Pancreas (tissue), 10 donors: ENCODE measurements at places on chromosomes 2 and 18. TPM values are rescaled to one million over a fixed set of nuclear protein-coding genes. Genes with fewer than 3 reads are reported as not detected.

GRCh38 chr2:12124790-12125189 lies 378.4 kb downstream of the LPIN1 start:
- H3K27me3 ChIP-seq: no peaks in the 10 kb centered on the region
- no peak overlapping the region for H3K4me3 ChIP-seq
- H3K36me3 ChIP-seq: no peaks in the 10 kb centered on the region
- DNase-seq: no peak

Gene LHCGR
- not detected for polyA plus RNA-seq

DNA sequence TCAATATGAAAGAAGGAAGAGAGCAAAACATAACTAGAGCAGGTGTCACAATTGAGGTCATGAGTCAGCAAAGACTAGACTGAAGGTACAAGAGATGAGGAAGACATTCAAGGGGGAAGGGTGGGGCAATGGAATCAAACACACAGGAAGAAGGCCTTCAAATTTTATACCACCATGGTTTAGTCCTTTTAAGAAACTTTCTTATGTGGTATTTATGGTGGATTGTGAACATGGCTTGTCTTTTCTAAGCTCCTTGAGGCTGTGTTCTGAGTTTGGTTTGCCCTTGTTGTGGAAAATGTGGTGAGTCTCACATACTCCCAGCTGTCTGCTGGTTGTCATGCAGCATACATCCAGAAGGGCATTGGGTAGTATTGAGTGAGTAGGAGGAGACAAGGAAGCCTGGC lies 62.1 kb downstream of the NABP1 start:
- no peaks in the 10 kb centered on the region for H3K27me3 ChIP-seq
- H3K36me3 ChIP-seq: no peaks in the 10 kb centered on the region
- no peak overlapping the region for H3K27ac ChIP-seq
- no peak for DNase-seq
- H3K4me3 ChIP-seq: no peak overlapping the region

Gene PSMA8
- polyA plus RNA-seq: not detected

GRCh38 chr18:26086959-26087358 lies 3.5 kb downstream of the SS18 start:
- DNase-seq: no peak
- H3K27ac ChIP-seq: no peak overlapping the region
- H3K27me3 ChIP-seq: no peaks in the 10 kb centered on the region

DNA sequence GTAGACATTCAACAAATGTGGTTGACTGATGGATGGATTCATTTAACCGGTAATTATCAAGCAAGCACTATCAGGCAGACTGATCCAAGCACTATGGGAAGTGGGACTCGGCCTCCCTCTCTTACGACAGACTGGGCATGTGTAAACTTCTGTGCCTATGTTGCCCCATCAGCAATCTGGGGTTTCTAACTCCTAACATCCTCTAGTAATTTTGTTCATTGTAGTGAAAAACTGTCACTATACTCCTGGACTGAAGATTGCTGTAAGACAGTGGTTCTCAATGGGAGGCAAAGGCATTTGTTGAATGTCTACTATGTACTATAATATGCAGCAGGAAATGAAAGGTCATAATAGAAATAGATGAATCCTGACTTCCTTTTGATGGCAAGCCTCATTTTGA lies 51.2 kb upstream of the CREB1 start:
- H3K36me3 ChIP-seq: no peaks in the 10 kb centered on the region
- no peaks in the 10 kb centered on the region for H3K27me3 ChIP-seq
- no peaks in the 10 kb centered on the region for H3K4me1 ChIP-seq
- H3K4me3 ChIP-seq: no peak overlapping the region
- no peak overlapping the region for H3K27ac ChIP-seq

Gene ANO7
- polyA plus RNA-seq: 1.2 TPM

Gene FKBP7
- polyA plus RNA-seq: 4.5 TPM

Gene DTNA
- 17.2 TPM for polyA plus RNA-seq

- H3K4me1 ChIP-seq: no peaks in the 10 kb centered on the region
- H3K4me3 ChIP-seq: no peak overlapping the region
- H3K27ac ChIP-seq: no peak overlapping the region
- H3K27me3 ChIP-seq: no peaks in the 10 kb centered on the region
- H3K36me3 ChIP-seq: no peaks in the 10 kb centered on the region
Measured at GRCh38 chr18:43592269-43592668, 315.0 kb upstream of the SYT4 start.

DNA sequence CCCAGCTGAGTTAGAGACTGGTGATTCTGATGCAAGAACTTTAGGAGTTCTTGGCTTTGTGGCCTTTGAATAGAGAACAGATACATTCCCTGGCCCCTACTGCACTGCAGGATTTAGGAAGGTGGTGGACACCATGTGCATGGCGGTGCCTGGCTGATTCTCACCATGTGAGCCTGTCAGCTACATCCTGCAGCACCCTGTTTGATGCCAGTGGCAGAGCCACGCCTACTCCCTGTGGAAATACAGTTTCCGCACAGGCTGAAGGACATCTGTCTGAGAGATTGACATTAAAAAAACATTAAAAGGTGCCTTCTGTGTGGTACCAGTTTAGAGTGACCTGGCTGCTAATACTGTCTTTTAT lies 50.0 kb downstream of the KCNE4 start:
- peaks cover 14% of the 10 kb centered on the region for H3K4me1 ChIP-seq
- DNase-seq: no peak
- H3K27me3 ChIP-seq: no peaks in the 10 kb centered on the region
- H3K36me3 ChIP-seq: no peaks in the 10 kb centered on the region
- H3K4me3 ChIP-seq: no peak overlapping the region

Gene RBM44
- polyA plus RNA-seq: 0.47 TPM

DNA sequence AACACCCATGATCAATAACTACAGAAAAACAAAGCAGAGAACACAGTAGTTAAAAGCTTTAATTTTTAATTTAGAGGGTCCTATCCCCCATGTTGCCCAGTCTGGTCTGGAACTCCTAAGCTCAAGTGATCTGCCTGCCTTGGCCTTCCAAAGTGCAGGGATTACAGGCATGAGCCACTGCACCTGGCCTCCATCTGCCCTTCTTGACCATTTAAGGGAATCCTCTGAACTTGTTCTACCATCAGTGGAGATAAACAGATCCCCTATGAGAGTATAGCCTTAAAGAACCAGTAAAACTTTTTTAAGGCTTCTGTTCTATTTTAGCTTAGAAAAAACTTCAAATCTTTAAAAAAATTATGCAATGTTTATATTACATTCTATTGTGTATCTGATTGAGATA lies 13.5 kb upstream of the ATP5MC3 start:
- no peaks in the 10 kb centered on the region for H3K36me3 ChIP-seq
- no peak overlapping the region for H3K4me3 ChIP-seq
- H3K27ac ChIP-seq: no peak overlapping the region
- no peaks in the 10 kb centered on the region for H3K4me1 ChIP-seq
- DNase-seq: no peak
- no peaks in the 10 kb centered on the region for H3K27me3 ChIP-seq

DNA sequence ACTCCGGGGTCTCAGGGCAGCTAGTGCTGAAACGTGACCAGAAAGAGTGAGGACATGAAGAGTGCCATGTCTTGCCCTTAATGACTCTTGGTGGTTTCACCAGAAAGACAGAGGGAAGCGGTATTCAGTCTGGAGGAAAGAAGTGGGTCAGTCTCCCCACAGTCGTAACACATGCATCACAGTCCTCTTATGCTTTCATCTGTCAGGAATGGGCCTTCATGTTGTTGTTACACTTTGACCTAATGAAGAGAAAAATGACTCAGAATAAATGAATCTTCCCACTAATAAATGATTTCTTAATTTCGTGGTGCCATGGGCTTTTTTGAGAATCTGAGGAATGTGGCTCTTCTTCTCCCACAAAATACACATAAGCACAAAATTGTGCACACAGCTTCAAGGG lies 103.2 kb downstream of the SLC8A1 start:
- H3K4me1 ChIP-seq: no peaks in the 10 kb centered on the region
- H3K4me3 ChIP-seq: no peak overlapping the region

DNA sequence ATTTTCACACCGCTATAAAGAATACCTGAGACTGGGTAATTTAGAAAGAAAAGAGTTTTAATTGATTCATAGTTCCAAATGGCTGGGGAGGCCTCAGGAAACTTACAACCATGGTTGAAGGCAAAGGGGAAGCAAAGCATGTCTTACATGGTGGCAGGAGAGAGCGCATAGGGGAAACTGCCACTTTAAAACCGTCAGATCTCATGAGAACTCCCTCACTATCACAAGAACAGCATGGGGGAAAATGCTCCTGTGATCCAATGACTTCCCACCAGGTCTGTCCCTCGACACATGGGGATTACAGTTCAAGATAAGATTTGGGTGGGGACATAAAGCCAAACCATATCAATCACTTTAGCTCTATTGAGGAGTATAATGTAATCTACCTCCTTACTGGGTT lies 53.5 kb downstream of the ABCB11 start:
- no peak overlapping the region for H3K4me3 ChIP-seq
- DNase-seq: no peak
- H3K4me1 ChIP-seq: no peaks in the 10 kb centered on the region
- no peaks in the 10 kb centered on the region for H3K27me3 ChIP-seq

Gene RGPD4
- not detected for polyA plus RNA-seq

Gene TUBA3E
- not detected for polyA plus RNA-seq

Gene PPP1R1C
- 2.4 TPM for polyA plus RNA-seq

DNA sequence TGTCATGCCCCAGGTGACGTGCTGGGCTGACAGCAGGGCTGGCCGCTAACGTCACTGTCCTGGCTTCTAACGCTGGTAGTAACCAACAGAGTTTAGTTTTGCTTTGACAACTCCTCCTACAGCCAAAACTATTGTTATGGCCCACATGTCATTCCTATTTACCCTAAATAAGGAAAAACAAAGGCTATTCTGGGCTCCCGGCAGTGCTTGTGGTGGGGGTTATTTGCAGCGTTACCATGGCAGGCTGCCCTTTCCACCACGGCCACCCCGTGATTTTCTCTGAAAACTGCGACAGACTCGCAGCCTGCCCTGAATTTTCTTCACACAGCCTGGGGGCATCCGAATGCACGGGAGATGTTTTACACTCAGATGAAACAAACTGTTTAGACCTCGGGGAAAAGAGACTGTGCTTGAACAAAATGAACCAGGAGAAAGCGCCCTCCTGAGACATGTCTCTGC lies 115.2 kb downstream of the FAM210A start:
- no peaks in the 10 kb centered on the region for H3K27me3 ChIP-seq
- no peak for DNase-seq

- no peak overlapping the region for H3K4me3 ChIP-seq
- no peaks in the 10 kb centered on the region for H3K27me3 ChIP-seq
- no peak overlapping the region for H3K27ac ChIP-seq
- DNase-seq: no peak
- no peaks in the 10 kb centered on the region for H3K36me3 ChIP-seq
- no peaks in the 10 kb centered on the region for H3K4me1 ChIP-seq
Measured at GRCh38 chr18:7000484-7001096, 117.0 kb downstream of the LAMA1 start.

DNA sequence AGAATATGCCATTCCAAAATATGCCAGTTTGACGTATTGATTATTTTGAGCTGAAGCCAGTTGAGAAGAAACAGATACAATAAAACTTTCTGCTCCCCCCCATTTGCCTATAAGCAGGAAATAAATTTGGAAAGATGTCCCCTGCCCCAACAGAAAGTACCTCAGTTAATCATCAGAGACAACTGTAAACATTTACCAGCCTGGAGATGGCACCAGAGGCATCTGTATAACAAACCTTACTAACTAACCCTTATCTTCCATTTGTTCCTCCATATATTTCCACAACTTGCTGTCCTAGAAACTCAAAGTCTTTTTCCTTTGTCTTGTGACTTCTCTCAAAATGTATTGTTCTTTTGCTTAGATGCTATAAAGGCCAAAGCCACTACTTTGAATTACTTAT lies 93.8 kb downstream of the AKAIN1 start:
- H3K36me3 ChIP-seq: no peaks in the 10 kb centered on the region
- DNase-seq: no peak
- H3K4me3 ChIP-seq: no peak overlapping the region
- H3K27me3 ChIP-seq: no peaks in the 10 kb centered on the region
- no peak overlapping the region for H3K27ac ChIP-seq
- H3K4me1 ChIP-seq: no peaks in the 10 kb centered on the region

- H3K27ac ChIP-seq: no peak overlapping the region
- no peak overlapping the region for H3K4me3 ChIP-seq
- DNase-seq: no peak
Measured at GRCh38 chr2:18901242-18901641, 311.9 kb upstream of the NT5C1B start.

Gene UNC80
- polyA plus RNA-seq: 1.7 TPM

Gene NMUR1
- polyA plus RNA-seq: 0.73 TPM

DNA sequence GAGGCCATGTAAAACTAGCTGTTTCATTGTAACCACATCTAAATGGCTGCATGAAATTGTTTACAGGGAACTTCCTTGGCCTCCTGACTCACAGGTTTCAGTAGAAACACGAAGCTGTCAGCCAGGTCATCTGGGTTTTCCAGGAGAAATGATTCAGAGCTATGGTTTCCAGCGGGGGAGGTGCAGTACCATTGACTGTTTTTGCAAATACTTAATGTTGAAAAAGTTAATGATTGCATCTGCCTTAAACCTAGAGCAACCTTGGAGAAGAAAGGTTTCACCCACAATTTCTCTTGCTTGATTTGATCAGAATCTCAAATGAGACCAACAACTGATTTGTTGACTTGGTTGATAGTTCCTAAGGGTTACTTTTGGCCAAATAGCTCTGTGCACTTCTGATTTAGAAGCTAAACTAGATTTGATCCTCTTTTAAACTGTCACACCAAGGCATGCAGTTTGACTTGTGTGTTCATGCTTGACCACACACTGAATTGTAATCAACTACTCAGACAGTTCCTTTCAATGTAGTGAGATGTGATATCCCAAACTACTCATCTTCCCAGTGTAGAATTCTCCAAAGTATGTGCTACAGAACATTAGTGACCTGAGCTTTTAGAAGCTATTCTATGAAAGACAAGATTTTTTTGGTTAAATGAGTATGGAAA lies 193.5 kb upstream of the CHST9 start:
- no peak overlapping the region for H3K4me3 ChIP-seq
- no peaks in the 10 kb centered on the region for H3K4me1 ChIP-seq
- no peaks in the 10 kb centered on the region for H3K27me3 ChIP-seq
- peak overlapping the region; percentile 29 for H3K27ac ChIP-seq

Gene GKN1
- polyA plus RNA-seq: not detected

DNA sequence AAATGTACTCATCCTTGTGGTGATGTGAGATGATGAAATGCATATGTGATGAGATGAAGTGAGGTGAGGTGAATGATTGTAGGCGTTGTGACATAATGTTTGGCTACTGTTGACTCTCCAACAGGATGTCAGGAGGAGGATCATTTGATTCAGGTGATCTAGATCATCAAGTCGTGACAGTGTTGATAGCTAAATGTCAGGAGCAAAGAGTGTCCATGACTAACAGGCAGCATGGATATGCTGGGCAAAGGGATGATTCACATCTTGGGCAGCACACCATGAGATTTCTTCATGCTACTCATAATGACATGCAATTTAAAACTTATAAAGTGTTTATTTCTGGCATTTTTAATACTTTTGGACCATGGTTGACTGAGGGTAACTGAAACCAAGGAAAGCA lies 40.2 kb upstream of the UBXN4 start:
- no peaks in the 10 kb centered on the region for H3K36me3 ChIP-seq
- no peak overlapping the region for H3K4me3 ChIP-seq
- H3K27ac ChIP-seq: no peak overlapping the region
- no peaks in the 10 kb centered on the region for H3K27me3 ChIP-seq
